ENCODE measurements at places on chromosomes 2 and 18.

- no peak for DNase-seq
Observed at GRCh38 chr2:18110222-18110621, 231.8 kb downstream of the KCNS3 start.

- no peak for DNase-seq
Observed at GRCh38 chr2:49693961-49694360, 539.6 kb upstream of the FSHR start.

DNA sequence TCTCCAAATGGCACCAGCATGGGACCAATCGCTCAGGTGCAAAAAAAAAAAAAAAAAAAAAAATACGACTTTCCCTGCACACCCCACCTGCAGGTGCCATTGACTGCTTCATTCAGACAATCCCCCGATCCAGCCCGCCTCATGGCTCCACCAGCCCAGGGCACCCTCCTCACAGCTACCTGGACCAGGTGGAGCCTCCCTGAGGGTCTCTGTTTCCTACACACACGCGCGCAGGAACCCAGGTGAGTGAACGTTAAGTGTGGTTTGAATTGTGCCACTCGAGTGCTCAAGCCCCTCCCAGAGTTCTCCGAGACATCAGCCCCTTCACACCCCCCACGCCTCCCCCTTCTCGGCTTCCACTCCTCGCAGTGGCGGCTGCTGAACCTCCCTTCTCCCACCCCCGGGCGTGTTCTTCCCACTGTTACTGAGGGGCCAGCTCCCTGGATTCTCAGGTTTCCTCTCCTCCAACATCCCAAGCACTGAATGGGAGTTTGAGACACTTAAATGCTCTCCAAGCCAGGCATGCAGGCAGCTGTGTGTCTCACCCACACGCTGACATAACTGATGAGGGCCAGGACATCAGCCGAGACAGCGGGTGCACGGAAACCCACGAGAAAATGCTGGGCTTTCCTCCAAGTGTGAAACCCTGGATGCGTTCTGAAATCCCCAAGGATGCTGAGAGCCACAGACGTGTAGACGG is 88.8 kb upstream of the SNTG2 start:
- no peak for DNase-seq

DNA sequence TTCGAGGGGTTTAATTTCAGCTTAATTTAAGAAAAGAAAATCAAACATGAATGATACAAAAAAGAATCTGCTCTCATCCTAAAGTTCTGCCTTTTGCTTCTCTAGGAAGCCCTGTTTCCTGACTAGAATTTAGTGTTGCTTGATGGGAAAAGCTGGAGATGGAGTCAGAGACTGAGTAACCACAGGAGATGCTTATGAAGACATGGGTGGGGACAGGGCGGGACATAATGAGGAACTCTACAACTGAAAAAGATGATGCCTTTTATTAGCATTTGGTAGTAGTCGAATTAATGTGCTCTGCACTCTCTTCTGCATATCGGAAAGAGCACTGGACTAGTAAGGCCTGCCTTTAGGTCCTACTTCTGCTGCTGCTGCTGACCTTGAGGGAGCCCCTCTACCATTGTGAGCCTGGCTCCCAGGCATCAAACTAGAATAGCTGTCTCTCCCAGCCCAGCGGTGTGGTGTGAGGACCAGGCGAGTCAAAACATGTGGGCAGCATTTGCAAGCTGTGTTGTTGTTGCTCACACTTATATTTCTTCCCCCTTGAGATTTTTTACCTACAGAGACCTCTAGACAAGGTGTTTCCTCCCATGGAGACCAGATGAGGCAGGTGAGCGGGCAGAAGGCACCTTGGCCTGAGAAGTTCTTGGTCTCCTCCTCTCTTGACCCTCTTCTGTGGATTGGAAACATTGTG is 61.5 kb downstream of the INPP4A start:
- no peak for DNase-seq

GRCh38 chr18:62325806-62326645 is 916 bp downstream of the TNFRSF11A start:
- DNase-seq = peak; percentile 25

GRCh38 chr2:118853651-118854291 is 6.3 kb upstream of the EN1 start:
- no peak for DNase-seq

GRCh38 chr18:44502790-44503189 is 177.9 kb upstream of the SETBP1 start:
- DNase-seq = no peak

GRCh38 chr2:150286730-150287362 is 200.6 kb downstream of the RND3 start:
- DNase-seq = no peak

- DNase-seq = peak; percentile 47
Observed at GRCh38 chr2:80326214-80326613, 21.7 kb upstream of the LRRTM1 start.

DNA sequence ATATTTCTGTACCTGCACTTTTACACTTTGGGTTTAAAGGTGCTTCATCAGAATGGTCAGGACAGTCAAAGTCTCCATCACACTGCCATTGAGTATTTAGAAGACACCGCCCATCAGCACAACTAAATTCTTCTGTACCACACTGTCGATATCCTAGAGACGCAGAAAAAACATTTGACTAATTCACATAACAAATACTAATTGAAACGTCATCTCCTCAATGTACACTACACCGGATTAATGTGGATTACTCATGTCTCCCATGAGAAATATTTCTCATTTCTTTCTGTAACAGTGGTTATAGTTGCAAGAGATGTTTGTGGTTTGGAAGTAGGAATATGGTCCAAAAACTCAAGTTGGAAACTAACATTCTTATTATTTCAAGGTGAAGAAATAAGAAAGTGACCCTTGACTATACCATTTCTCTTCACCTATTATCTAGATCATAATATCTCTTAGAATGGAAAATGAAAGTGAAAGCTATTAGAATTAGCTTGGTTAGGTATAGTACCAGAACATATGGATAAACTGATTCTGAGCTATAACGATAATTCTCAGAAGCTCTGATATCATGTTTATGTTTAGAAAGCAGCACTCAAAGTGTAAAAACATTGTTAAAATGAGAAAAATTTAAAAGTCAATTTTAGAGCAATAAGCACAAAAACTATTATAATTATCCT is 1627.7 kb downstream of the LRP1B start:
- peak; percentile 80 for DNase-seq

DNA sequence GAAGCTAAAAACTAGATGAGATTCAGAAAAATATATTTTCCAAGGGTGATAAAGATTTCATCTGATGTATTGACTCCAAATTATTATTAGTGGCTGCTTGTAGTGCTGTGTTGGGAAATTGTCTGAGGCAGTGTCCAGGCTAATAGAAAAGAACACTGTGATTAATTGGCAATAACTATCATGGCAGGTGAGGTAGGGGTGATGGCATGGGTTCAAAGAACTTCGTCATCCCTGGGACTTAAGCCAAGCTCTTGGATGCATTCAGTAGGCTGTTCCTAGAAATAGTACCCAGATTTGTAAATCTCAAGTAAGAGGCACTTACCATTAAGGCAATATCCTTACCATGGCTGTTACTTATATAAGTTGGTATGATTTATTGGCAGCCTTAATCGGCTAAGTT is 13.2 kb upstream of the RAPGEF4 start:
- peak; percentile 42 for DNase-seq
